Thyroid gland (tissue), 4 donors: ENCODE measurements at places on chromosomes 5 and 9. TPM values are rescaled to one million over a fixed set of nuclear protein-coding genes. Genes with fewer than 3 reads are reported as not detected.

DNA sequence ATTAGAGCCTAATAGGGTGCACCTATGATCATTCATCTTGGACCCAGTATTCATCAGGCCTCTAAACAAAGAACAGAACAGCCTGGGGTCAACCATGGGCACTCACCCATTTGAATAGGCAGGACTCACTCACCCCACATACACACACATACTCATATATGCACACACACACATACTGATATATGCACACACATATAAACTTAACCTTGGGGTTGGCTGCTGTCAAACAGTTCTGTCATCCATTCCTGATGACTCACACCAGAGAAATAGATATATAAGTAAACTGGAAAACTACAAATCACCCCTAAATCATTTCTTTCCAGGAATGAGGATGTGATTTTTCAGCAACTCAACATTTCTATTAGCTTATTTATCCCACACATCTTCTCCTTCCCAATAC, 51.3 kb downstream of the ARL15 start:
- H3K4me3 ChIP-seq, result no peak overlapping the region
- H3K27ac ChIP-seq, result no peak overlapping the region
- peaks cover 18% of the 10 kb centered on the region for H3K4me1 ChIP-seq
- no peaks in the 10 kb centered on the region for H3K36me3 ChIP-seq
- H3K27me3 ChIP-seq, result no peaks in the 10 kb centered on the region

The DBH gene
- total RNA-seq, result 0.11 TPM

The COL15A1 gene
- total RNA-seq, result 14.7 TPM

GRCh38 chr9:138025908-138026307, 148.3 kb downstream of the CACNA1B start:
- H3K27ac ChIP-seq, result no peak overlapping the region
- no peaks in the 10 kb centered on the region for H3K36me3 ChIP-seq
- no peaks in the 10 kb centered on the region for H3K27me3 ChIP-seq
- no peak overlapping the region for H3K4me3 ChIP-seq
- DNase-seq, result no peak

- peaks cover 33% of the 10 kb centered on the region for H3K4me1 ChIP-seq
- DNase-seq, result peak; percentile 56
Observed at GRCh38 chr5:55232271-55232984, 980 bp downstream of the CCNO start.

GRCh38 chr9:37031902-37032301, 2.2 kb downstream of the PAX5 start:
- H3K36me3 ChIP-seq, result no peaks in the 10 kb centered on the region
- H3K27ac ChIP-seq, result no peak overlapping the region
- no peak for DNase-seq
- peaks cover 74% of the 10 kb centered on the region for H3K27me3 ChIP-seq
- H3K4me3 ChIP-seq, result no peak overlapping the region
- H3K4me1 ChIP-seq, result peaks cover 49% of the 10 kb centered on the region

DNA sequence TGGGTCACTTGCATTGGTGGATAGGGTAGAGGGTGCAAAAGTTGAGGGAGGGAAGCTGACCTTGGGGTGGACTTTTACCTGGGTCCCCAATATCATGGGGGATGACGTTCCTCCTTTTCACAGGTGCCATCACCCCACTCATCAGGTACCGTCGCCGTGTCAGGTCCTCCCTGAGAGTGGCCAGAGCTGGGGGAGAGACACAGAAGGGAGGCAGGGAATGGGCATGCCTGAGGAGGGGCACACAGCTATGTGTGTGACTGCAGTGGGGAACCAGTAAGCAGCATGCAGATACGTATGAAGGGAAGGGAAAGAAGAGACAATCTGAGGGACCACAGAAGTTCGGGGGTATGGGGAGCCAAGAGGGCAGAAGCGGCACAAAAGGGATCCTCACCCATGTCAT, 6.5 kb downstream of the CREB3 start:
- H3K27ac ChIP-seq, result no peak overlapping the region
- H3K4me1 ChIP-seq, result peaks cover 2% of the 10 kb centered on the region
- H3K27me3 ChIP-seq, result no peaks in the 10 kb centered on the region
- no peak for DNase-seq

The HTR4 gene
- not detected for total RNA-seq

GRCh38 chr9:88628811-88629210, 93.8 kb downstream of the NXNL2 start:
- H3K27me3 ChIP-seq, result no peaks in the 10 kb centered on the region
- H3K4me3 ChIP-seq, result no peak overlapping the region
- no peak overlapping the region for H3K27ac ChIP-seq
- H3K36me3 ChIP-seq, result no peaks in the 10 kb centered on the region
- DNase-seq, result no peak

DNA sequence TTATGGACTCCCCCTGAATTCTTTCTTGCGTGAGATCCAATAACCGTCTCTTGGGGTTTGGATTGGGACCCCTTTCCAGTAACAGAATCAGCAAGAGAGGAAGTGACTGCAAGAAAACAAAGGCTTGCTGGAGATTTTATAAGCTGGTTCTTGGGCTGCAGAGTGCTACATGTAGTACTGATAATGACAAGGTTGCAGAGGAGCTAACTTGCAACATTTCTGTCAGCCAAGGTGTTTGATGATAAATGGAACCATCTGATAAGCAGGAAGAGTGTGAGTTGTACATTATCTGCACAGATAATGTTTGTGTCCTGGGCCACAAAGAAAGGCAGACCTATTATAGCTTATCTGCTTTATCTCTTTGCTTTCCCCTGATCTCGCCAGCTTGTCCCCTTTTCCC, 37.1 kb downstream of the DNAJB5 start:
- no peaks in the 10 kb centered on the region for H3K4me1 ChIP-seq
- no peak overlapping the region for H3K4me3 ChIP-seq
- H3K27ac ChIP-seq, result no peak overlapping the region

The EFNA5 gene
- 5.9 TPM for total RNA-seq

The CDKN2B-AS1 gene
- 0.38 TPM for total RNA-seq

DNA sequence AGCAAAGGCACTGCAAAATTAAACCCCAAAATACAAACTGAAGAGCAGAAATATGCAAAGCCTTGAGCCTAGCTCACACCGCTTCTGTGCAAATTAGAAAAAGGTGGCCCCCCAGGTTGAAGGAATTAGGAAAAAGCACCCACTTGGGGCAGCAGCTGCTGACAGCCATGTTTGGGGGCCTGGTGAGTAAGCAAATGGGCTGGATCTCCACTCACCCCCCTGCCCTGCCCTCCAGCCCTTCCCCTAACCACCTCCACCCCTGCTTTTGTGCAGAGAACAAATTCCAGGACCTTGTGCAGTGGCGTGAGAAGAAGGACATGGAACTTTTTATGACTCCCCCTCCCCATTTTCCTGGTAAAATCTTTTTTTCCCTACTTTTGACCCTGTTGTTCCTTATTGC, 92.0 kb upstream of the DNAH5 start:
- H3K36me3 ChIP-seq, result no peaks in the 10 kb centered on the region
- peaks cover 6% of the 10 kb centered on the region for H3K4me1 ChIP-seq
- H3K4me3 ChIP-seq, result no peak overlapping the region
- H3K27me3 ChIP-seq, result no peaks in the 10 kb centered on the region
- peak; percentile 32 for DNase-seq

GRCh38 chr5:9898319-9898718, 268.2 kb upstream of the TAS2R1 start:
- H3K4me3 ChIP-seq, result no peak overlapping the region
- H3K4me1 ChIP-seq, result no peaks in the 10 kb centered on the region
- peak; percentile 73 for DNase-seq
